Stimulated activated CD8-positive, alpha-beta memory T cell treated with anti-CD3 and anti-CD28 coated beads, Interleukin-15, amount 100 ng/mL, for 24 hours (primary cell): ENCODE measurements at places on chromosomes 4 and X.

- no peak for DNase-seq
Measured at GRCh38 chrX:15645266-15645665, 19.3 kb downstream of the CLTRN start.

- DNase-seq = no peak
Measured at GRCh38 chr4:100989401-100989800, 357.9 kb downstream of the PPP3CA start.

GRCh38 chrX:133415276-133416105 lies at the start of gene GPC4:
Gene GPC4 (minus strand): TSS chrX:133415489. CDS start chrX:133414965, 524 bp downstream.
- no peak for DNase-seq

DNA sequence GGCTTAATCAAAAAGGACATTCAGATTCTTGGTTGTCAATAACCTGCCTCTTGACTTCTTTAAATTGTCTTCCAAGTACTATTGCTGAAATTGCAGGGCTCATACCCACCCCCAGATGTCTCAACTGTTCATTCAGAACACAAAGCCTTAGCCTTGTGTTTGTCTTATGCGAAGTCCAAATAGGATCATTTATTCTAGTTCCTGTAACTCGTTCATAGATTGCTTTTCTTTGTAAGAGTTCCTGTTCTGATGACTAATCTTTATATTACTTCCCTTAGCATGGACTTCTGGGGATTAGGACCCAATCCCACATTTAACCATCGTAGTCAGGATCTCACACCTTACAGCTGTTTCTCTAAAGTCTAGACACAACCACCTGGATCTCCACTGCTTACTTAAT lies 226.0 kb downstream of the VEGFC start:
- DNase-seq = no peak

- no peak for DNase-seq
Measured at GRCh38 chr4:176054942-176055341, 10.7 kb upstream of the WDR17 start.

- peak; percentile 33 for DNase-seq
Measured at GRCh38 chr4:1130316-1131186, 17.2 kb upstream of the RNF212 start.

GRCh38 chrX:72569786-72570185 lies 2.9 kb downstream of the HDAC8 start:
- no peak for DNase-seq

DNA sequence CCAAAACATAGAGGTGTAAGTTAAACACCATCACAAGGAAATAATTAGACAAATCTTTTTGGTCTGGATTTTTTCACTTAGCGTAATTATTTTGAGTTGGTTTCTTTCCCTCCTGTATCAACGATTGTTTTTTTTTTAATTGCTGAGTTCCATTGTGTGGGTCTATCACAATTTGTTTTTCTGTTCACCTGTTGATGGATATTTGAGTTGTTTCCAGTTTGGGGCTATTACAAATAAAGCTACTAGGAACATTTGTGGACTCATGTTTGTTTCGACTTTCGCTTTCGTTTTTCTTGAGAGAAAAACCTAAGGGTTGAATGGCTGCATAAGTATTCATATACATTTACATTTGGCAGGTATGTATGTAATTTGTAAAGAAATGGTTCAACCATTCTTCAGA lies 20.4 kb upstream of the FBXW7 start:
- no peak for DNase-seq

DNA sequence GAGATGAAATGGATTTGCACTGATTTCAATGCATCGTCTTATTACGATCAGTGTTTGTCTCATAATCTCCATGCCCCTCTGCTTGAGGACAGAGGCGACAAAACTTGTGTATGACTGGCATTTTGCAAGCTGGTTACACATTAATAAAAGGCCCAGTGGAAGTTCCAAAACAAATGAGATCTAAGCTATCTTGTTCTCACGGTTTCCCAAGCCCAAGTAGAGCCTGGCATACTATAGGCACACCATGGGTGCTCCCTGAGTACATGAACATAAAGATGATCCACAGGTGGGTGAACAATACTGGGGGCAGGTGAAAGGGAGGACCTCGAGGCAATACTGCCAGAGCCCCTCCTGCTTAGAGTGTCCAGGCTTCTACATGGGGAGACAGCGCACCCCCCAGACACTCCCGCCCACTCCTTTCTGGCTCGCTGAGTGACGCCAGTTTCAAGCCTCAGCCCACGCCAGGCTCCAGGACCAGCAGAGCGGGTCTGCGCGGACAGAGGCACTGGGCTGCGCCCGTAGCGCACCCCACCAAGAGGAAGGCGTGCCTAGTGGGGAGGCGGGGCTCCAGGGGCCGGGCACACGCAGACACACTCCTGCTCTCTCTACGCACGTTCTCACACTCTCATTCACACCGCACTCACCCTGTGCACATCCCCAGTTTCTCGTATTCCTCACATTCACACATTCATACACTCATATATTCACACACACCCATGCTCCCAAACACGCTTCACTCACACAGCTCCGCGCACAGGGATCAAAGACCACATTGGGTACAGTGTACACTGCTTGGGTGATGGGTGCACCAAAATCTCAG lies 8.9 kb upstream of the GSX2 start:
- no peak for DNase-seq

DNA sequence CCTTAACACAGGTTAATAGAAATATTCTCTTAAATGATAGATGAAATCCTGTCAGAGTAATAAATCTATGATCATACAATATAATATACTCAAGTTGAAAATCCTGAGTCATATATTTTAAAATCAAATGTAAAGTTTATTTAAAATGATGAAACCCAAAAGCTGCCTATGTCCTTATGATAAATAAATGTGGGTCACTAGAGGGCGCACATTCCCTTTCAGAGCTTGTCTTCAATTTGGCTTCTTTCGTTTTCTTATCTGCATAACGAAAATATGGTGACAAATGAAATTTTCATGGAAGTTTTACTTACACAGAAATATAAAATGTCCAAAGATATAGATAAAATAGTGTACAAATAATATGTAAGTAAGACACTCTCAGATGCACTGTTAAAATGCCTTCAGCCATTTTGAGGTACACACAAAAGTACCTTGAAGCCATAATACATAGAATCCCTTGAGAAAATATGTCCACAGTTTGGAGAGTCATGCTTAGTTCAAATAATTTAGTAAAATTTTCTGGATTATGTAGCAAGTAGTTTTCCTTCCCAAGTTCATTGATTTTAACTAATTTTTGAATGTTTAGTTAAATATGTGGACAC lies 680.4 kb downstream of the DMD start:
- no peak for DNase-seq

DNA sequence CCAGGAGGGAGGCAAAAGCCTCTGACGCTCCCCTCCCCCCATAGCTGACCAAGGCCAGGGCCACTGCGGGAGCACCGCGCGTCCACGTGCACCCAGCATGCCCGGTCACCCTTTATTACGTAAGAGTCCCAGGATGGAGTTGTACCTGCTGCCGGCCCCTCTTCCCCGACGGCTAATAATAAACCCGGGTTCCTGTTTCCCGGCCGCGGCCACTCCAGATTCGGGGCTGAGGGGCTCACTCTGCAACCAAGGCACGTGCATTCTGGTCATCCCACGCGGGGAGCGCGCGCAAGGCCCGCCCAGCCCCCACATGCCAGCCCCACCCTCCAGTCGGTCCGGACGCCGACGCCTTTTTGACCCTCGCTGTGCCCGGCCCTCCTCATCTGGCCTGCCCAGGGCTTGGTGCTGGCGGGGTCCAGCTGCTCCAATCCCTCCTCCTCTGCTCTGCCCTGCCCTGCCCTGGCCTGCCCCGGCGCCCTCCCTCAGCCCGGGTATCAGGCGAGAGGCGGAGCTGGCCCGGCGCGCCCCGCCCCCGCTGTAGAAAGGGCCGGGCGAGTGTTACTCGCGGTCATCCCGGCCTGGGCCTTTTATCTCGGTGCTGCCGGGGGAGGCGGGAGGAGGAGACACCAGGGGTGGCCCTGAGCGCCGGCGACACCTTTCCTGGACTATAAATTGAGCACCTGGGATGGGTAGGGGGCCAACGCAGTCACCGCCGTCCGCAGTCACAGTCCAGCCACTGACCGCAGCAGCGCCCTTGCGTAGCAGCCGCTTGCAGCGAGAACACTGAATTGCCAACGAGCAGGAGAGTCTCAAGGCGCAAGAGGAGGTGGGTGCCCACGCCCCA lies 2.6 kb downstream of the MID1IP1 start:
- no peak for DNase-seq

DNA sequence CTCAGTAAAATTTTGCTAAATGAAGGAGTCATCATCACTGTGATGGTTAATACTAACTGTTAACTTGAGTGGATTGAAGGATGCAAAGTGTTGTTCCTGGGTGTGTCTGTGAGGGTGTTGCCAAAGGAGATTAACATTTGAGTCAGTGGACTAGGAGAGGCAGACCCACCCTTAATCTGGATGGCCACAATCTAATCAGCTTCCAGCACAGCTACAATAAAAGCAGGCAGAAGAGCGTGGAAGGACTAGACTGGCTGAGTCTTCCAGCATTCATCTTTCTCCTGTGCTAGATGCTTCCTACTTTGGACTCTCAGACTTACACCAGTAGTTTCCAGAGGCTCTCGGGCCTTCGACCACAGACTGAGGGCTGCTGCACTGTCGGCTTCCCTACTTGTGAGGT lies 21.3 kb upstream of the WDR44 start:
- no peak for DNase-seq

- DNase-seq = no peak
Measured at GRCh38 chrX:16671005-16671404, 21.0 kb downstream of the S100G start.

DNA sequence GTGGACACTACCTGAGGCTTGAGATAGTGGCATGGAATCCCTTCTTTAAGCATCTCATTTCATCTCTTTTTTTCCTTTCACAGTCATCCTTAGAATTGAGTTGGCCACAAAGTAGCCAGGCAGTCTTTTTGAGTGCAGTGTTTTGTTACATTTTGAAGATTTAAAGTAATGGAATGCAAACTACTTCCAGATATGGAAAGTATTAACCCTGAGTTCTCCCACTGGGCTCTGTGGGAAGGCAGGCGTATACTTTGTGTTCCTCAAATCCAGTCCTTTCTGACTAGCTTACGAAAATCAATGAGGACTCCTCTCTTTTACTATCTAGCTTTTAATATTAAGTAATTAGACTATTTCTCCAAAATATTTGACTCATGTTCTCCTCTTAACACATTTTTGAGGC lies 29.9 kb downstream of the PCDH10 start:
- no peak for DNase-seq

DNA sequence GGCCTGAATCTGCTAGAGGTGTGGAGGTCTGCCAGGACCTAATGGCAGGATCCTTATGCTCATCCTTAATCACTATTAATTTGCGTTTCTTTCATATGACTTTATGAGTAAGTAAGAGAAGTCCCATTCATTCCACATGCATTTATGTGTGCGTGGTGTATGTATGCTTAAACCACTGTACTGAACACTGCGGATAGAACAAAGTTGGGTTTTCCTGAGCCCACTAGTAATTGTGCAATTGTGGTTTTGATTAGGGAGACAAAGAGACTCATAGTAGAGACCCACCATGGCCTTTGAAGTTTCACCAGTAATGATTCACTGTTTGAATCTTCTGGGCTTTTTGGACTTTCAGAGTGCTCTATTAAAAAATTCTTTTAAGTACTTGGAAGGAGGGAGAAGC lies 498.5 kb upstream of the DIPK2B start:
- no peak for DNase-seq

- DNase-seq = no peak
Measured at GRCh38 chr4:124883632-124884031, 171.1 kb upstream of the ANKRD50 start.

DNA sequence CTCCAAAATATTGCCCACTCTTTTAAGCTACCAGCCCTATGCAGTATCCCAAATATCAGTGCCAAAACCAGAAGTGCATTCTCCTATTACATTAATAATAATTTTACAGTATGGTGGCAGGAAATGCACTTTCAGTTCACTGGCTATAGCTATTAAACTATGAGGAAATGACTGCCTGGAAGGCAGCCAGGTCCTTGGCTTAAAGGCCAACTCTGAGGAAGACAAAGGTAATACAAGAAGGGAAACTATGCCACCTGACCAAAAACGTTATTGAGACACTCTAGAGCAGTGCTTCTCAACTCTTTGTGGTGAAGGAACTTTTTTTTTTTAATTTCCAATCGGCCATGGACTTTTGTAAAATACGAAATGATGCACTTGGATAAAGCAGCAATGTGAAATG lies 133.6 kb upstream of the VAMP7 start:
- no peak for DNase-seq

GRCh38 chrX:2384486-2384885 lies 116.3 kb downstream of the DHRSX start:
- no peak for DNase-seq
